ENCODE measurements at places on chromosomes 16 and 17.

- no peak for DNase-seq
Measured at GRCh38 chr16:84194470-84195200, 3.7 kb downstream of the ADAD2 start.

GRCh38 chr16:66948134-66948836, 12.8 kb upstream of the CES3 start:
- DNase-seq, result no peak

- peak; percentile 68 for DNase-seq
Measured at GRCh38 chr17:7004398-7005253, 7.8 kb upstream of the RNASEK start.

- DNase-seq, result peak; percentile 99
Measured at GRCh38 chr17:57875290-57876022, 25.6 kb upstream of the MRPS23 start.

DNA sequence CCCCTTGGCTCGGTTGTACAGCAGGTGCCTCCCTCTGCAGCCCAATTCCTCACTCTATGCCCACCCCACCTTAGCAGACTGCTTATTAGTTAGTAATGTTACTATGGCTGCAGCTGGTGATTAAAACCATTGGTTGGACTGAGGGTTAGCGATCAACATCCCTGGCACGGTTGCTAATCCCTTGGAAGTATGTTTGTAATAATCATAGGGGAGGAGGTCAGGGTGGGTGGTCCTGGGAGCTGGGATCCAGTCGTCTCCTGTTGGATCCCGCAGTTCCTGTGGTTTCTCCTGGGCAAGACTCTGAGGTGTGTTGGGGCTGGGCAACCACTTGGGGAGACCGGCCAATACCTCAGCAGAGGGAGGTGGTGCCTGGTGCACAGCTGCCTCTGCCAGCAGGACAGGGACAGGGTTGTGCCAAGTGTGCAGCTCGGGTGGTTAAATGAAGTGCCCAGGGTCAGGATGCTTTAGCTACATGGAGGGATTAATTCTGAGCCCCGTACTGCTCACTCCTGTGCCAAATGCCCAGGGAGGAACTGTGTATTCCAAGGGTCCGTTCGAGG, 38.0 kb downstream of the FZD2 start:
- DNase-seq, result no peak

GRCh38 chr17:59267776-59268175, 47.5 kb downstream of the GDPD1 start:
- no peak for DNase-seq

DNA sequence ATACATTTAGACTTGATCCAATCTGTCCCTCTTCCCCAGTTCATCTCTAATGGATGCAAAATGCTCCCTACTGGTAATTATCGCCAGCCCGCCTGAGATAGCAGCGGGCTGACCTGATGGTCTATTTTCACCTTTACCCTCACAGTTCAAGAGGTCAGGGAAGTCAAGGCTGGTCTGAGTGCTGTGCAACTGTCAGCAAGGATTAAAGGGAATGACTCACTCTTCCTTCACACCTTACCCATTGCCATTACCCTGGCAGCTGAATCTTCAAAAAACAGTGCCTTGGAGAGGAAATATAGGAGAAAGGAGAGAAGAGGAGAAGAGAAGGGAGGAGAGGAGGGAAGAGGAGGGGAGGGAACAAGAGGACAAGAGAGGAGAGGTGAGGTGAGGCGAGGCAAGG, 36.3 kb downstream of the GRB7 start:
- no peak for DNase-seq

GRCh38 chr17:28622186-28622585, 8.2 kb upstream of the RSKR start:
- no peak for DNase-seq

GRCh38 chr17:37828651-37829124, 83.8 kb upstream of the HNF1B start:
- DNase-seq, result peak; percentile 28

DNA sequence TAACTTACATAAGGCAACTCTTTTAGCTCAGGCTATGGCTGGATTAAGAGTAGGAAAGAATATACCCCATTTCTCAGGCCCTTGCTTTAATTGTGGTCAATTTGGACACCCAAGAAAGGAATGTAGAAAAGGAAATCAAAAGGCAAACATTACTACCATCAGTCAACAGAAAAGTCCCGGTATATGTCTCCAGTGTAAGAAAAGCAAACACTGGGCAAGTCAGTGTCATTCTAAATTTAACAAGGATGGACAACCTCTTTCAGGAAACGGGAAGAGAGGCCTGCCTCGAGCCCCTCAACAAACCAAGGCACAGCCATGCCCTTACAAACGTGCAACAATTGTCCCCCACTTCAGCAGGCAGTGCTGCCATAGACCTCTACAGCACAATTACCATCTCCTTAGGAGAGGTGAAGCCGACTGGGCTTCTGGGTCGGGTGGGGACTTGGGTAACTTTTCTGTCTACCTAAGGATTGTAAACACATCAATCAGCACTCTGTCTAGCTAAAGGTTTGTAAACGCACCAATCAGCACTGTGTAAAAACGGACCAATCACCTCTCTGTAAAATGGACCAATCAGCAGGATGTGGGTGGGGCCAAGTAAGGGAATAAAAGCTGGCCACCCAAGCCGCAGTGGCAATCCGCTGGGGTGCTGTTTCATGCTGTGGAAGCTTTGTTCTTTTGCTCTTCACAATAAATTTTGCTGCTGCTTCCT, 12.4 kb downstream of the MRPL58 start:
- no peak for DNase-seq

DNA sequence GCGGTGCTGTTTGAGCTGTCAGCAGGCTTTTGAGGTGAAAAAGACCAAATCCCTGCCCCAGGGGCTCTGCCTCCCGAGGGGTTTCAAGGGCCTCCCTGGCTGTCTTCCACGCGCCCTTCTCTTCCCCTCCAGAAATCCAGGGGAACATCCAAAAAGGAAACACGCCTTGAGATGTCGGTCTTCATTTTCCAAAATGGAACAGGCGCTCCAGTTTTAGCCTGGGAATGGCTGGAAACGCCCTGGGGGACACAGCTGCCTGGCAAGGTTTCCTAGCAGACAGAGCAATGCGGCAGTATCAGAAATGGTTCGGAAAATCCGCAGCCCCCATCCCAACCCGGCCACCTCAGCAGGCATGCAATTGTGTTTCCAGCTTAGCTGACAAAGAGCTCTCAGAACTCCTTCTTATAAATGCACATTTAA, 16.6 kb upstream of the LITAF start:
- DNase-seq, result no peak

GRCh38 chr17:64491034-64491860, 5.6 kb downstream of the POLG2 start:
- no peak for DNase-seq

- no peak for DNase-seq
Measured at GRCh38 chr16:6499413-6499812, 833.2 kb upstream of the RBFOX1 start.

DNA sequence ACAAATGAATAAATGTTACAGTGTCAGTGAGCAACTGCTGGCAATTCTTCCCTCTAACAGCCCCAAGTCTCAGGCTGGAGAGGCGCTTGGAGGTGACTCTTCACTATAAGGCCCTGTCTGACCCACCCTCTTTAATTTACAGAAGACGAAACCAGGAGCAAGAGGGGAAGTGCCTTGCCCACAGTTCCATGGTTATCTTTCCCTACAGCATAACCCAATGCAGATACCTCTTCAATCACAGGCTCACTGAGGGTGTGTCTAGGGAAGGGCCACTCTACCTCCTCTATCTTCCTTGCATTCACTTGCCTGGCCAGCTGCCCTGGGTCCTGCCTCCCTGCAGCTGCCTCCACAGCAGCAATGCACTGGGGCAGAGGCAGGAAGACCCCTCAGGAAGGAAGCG, 9.6 kb upstream of the N4BP1 start:
- DNase-seq, result no peak

DNA sequence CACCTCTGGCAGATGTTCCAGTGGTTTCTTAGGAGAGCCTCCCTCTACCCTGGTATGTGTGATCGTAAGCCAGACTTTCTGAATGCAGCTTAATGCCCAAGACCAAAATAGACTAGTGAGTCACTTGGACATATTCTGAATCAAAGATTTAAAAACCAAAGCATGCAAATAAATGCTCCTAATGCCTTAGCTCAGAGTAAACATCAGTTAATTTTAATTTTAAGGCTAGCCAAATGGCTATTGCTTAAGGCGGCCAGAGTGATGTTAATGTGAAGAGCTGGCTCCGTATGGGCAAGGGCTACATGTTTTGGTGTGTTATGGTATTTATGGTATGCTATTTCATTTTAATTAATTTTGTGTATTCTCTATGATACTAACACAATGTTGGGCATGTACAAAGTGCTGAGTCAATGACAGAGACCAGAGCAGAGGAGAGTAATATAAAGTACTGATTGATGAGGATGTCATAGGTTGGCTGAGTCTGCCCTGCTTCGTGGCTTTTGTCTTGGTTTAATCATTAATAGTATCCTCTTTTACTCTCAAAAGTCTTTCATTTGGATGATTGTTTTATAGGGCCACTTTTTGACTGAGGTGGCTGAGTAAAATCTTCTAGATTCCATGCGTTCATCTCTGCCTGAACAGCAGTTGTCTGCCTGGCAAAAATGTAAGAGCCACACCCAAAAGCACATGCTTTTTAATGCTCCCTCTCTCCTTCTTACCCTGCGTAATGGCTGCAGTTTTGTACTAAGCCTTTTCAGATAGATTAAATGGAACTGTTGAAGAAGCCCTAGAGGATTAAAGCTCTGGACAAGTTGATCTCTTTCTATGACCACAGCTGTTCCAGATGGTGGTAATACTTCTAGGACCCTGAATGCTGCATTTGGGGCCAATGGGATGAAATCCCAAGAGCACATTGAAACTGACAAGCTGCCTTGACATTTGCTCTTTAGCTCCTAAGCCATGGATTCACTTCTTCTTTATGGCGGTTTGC, 59.6 kb downstream of the MAP2K6 start:
- DNase-seq, result peak; percentile 74

DNA sequence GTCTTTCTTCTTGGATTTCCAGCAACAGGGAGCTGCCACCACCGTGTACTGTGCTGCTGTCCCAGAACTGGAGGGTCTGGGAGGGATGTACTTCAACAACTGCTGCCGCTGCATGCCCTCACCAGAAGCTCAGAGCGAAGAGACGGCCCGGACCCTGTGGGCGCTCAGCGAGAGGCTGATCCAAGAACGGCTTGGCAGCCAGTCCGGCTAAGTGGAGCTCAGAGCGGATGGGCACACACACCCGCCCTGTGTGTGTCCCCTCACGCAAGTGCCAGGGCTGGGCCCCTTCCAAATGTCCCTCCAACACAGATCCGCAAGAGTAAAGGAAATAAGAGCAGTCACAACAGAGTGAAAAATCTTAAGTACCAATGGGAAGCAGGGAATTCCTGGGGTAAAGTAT, 389.0 kb downstream of the MAF start:
- no peak for DNase-seq

- no peak for DNase-seq
Measured at GRCh38 chr17:82157046-82158035, 55.3 kb downstream of the CCDC57 start.

DNA sequence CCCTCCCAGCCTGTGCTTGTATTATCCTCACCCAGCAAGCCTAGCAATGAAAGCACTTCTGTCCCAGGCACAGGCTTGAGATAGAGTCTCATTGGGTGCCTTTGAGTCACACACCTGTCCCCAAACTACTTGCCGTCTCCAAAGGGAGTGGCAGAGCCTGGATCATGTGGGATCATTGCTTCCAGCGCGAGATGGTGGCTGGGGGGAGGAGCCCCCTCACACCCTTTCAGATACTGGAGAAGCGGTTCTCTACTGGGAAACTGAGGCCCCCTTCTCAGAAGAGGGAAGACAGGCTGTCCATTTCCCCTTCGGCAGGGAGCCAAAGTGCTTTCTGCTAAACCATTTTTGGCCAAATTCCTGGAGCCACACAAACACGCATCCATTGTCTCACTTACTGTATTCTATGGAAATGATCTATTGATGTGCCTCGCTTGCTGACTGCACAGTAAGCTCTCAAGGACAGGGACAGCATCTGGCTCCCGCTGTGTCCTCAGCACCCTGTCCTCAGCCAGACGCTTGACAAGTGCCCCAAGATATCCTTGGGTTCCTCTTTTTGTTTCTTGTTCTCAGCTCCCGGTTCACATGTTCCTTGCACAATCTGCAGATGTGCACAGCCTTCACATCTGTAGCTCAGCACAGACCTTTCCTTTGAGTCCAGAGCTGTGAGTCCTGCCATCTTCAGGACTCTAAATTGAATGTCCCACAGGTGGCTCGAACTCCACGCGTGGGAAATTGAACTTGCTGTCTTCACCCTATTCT, 26.0 kb upstream of the DLX3 start:
- no peak for DNase-seq

GRCh38 chr17:30600830-30601494, 123.8 kb downstream of the GOSR1 start:
- peak; percentile 17 for DNase-seq

DNA sequence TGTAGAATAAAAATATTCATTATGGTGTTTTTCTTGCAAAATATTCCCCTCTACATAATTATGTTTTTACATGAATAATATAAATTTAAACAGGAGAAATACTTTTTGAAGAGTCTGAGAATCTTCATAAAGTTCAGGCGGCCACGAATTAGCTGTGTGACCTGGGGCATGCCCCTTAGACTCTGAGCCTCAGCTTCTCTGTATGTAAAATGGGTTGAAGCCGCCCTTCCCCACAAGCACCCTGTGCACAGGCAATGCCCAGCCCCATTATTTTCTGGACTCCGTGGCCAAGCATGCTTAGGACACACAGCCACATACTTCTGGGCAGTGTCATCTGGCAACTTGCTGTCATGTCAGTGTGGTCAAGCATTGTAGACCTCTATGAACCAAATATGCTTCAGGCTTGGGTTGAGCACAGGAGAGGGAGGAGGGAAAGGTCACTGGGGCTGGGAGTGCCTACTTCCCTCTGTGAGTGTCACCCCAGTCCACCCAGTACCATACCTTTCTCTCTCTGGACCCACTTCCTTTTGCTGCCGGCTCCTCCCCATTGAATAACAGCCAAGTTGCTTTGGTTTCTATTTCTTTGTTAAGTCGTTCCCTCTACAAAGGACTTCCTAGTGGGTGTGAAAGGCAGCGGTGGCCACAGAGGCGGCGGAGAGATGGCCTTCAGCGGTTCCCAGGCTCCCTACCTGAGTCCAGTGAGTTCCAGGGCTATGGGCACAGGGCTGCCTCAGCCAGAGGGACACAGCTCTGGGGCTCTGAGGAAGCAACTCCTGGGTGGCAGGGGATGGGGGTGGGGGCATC, at the start of gene LGALS9:
Gene LGALS9, plus strand, starts transcription at position 582 of the 804 bp plus-strand sequence. Its CDS starts 78 bp downstream, at position 660.
- peak; percentile 9 for DNase-seq

DNA sequence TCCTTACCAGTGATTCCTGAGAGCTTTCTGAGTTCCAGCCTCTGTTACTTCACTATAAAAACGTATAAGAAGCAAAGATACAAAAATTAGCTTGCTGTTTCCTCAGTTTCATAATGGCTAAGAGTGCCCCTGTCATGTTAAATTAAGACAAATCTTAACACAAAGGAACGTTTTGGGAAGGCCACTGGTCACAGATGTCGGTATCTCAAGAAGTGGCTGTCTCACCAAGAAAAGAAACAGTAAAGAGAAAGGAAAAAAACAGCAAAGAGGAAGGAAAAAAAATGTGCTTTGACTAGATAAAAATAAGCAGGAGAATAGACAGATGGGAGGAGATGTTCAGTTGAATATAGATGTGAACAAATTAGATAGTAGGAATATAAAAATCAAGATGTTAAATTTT, 94.8 kb upstream of the AKTIP start:
- no peak for DNase-seq

Measured in fibroblast of skin of scalp (primary cell).